ENCODE measurements at places on chromosomes 13 and 19.

DNA sequence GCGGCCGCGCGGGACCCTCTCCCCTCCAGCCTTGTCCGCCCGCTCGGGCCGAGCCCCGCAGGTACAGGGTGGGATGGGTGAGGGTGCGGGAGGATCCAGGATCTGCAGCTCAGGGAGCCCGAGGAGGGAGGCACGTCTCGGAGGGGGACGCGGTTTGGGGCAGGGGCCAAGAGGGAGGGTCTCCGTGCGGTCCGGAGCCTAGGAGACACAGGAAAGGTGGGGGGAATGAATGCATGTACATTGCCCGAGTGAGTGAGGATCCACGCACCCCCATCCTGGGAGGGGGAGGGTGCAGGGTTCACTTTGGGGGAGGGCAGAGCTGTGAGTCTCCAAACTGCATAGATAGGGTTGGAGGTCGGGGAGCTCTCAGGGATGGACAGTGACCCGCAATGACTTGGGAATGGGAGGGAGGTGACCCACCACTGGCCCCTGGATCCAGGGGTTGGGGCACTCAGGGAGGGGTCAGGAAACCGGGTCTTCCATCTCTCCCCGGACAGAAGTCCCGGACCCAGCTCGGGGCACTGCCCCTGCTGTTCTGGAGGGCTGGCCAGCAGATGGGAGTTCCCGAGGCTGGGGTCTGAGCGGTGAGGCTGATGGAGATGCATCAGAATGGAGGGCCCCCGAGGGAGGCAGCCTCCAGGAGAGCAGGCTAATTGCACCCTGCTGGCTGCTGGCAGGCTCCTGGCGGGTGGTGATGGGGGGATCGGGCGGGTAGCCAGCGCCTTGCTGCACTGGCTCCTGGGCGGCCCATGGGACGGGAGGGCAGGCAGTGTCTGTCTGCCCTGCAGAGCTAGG, 547 bp downstream of the KCNN1 start:
- DNase-seq, result no peak

- DNase-seq, result no peak
Observed at GRCh38 chr13:106262886-106263285, 272.6 kb downstream of the EFNB2 start.

- no peak for DNase-seq
Observed at GRCh38 chr13:90032841-90033493, 1314.5 kb upstream of the MIR17HG start.

DNA sequence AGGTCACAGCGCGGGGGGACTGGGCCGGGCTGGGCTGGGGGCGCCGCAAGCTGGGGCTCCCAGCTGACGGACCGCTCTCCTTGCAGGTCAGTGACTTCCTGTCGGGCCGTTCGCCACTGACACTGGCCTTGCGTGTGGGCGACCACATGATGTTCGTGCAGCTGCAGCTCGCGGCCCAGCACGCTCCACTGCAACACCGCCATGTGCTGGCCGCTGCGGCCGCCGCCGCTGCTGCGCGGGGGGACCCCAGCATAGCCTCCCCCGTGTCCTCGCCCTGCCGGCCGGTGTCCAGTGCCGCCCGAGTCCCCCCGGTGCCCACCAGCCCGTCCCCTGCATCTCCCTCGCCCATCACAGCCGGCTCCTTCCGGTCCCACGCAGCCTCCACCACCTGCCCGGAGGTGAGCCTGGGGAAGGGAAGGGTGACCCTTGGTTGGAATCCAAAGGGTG, 5.7 kb downstream of the MIDN start:
- peak; percentile 18 for DNase-seq

GRCh38 chr19:33294058-33294798, 8.1 kb downstream of the CEBPA start:
- no peak for DNase-seq

- no peak for DNase-seq
Observed at GRCh38 chr13:108345016-108345415, 75.5 kb downstream of the TNFSF13B start.

DNA sequence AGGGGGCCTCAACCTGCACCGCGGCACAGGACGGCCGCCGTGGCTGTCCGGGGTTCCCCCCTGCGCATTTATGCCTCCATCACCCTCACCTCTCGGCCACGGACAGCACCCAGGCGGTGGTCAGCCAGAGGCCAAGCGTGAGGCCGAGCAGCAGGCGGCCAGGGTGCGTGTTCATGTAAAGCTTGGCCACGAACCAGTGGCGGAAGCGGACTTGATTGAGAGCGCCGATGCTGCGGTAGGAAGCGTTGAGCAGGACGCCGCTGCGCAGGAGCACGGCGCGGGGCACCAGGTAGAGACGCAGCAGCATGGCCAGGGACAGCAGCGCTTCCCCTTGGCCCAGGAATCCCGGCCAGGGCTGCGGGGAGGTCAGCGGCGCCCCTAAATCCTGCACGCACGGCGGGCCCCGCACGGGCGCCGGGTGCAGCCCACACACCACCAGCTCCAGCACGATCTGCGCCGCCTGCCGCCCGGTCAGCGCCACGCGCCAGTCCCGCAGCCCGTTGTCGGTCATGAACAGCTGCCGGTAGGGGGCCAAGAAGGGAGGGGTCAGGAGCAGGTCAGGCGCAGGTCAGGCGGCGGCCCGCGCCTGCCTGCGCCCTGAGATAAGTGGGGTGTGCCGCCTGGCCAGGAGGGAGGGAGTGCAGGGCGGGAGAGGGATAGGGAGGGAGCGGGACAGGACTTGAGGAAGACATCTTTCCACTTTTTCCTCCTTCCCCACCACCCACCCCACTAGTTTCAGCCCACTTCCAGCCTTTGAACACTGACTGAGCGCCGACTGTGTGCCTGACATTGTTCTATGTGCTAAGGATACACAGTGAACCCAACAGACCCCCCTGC, 6.5 kb downstream of the KCNN4 start:
- no peak for DNase-seq

Measured in C1 segment of cervical spinal cord (tissue), 14 donors.